Dermis microvascular lymphatic vessel endothelial cell (primary cell): ENCODE measurements at places on chromosomes 11 and 22. TPM values are rescaled to one million over a fixed set of nuclear protein-coding genes. Genes with fewer than 3 reads are reported as not detected.

GRCh38 chr11:118156531-118157185 is 4.0 kb upstream of the SCN4B start:
- DNase-seq, result no peak

GRCh38 chr11:105148241-105148640 is 8.7 kb upstream of the CARD18 start:
- DNase-seq, result no peak

Gene TEX54
- not detected in 2 replicates for total RNA-seq

Gene ABCG4
- under 0.01 TPM in 1 of 2 replicates, not detected in the other for total RNA-seq

DNA sequence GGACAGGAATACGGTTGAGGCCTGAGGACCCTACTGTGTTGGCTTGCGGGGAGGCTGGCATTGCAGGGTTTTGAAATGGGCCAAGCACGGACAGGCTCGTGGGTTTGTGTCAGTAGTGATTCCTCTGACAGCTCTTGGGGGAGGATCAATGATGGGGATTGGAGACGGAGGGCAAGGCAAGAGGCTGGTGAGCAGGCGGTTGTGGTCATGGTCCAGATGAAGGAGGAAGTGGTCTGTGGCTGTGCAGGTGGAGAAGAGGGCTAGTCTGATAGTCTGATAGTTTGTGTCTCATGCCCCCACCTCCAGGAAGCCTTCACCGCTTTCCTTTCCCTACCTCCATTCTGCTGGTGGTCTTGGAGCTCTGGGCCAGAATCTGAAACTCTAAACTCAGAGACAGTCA is 3.0 kb downstream of the MAFF start:
- no peak for DNase-seq

GRCh38 chr22:17980638-17981051 is 43.7 kb downstream of the MICAL3 start:
- DNase-seq, result no peak

Gene CHRNA10
- 0.13 and 0.25 TPM in 2 replicates for total RNA-seq

DNA sequence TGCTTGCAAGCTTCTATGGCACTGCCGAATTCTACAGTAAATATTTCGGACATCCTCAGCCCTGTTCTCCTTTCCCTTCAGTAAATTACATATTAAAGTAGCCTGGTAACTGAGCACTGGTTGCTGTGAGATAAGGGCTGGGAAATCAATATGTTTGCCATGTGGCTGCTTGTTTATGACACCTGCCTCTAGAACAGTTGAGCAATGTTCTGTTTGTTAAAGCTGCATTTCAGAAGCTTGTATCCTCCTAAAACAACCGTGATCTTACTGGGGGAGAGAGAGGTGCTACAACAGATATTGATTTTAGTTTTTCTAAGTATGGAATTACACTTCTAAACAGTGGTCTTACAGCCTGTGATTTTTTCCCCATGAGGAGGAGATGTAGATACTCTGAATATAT is 39.4 kb downstream of the ZBTB16 start:
- no peak for DNase-seq

Gene SNX19
- 30.2 and 45.9 TPM in 2 replicates for total RNA-seq

DNA sequence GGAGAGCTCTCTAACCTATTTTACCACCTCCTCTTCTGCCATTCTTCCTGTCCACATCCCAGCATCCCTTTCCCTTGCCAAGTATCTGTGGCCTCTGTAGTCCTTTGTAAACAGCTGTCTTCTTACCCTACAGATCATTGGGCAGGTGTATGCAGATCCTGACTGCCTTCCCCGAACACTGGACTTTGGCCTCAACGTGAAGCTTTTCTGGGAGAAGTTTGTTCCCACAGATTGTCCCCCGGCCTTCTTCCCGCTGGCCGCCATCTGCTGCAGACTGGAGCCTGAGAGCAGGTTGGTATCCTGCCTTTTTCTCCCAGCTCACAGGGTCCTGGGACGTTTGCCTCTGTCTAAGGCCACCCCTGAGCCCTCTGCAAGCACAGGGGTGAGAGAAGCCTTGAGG is 17.3 kb downstream of the PIK3IP1 start:
- no peak for DNase-seq

Gene HEPACAM
- under 0.01 TPM in 2 replicates for total RNA-seq
